Prostate gland (tissue), 2 donors: ENCODE measurements at places on chromosomes 16 and 17. TPM values are rescaled to one million over a fixed set of nuclear protein-coding genes. Genes with fewer than 3 reads are reported as not detected.

The CLEC18B gene
- total RNA-seq: 8.2 TPM

The KRT33A gene
- not detected for total RNA-seq

The MLKL gene
- 8.6 TPM for total RNA-seq

The RPAIN gene
- 51.1 TPM for total RNA-seq

The HOXB1 gene
- not detected for total RNA-seq

The KRTAP1-1 gene
- not detected for total RNA-seq

The ALOX15B gene
- total RNA-seq: 52.1 TPM

The ADORA2B gene
- 1.3 TPM for total RNA-seq

The SALL1 gene
- total RNA-seq: 4.8 TPM

The PDIA2 gene
- total RNA-seq: 2.1 TPM

The CD300LB gene
- 0.80 TPM for total RNA-seq

The PHKG2 gene
- 37.2 TPM for total RNA-seq

The STX4 gene
- total RNA-seq: 51.7 TPM

The MPO gene
- not detected for total RNA-seq

The OR4D2 gene
- total RNA-seq: not detected

The CCL4L2 gene
- total RNA-seq: not detected

The CHST5 gene
- total RNA-seq: not detected

The TEKT5 gene
- total RNA-seq: 0.36 TPM

The NME3 gene
- total RNA-seq: 252 TPM

The AATF gene
- 27.3 TPM for total RNA-seq

The NPTX1 gene
- total RNA-seq: 0.34 TPM

The BICDL2 gene
- 59.6 TPM for total RNA-seq
